ENCODE measurements at places on chromosomes 3 and 15.

DNA sequence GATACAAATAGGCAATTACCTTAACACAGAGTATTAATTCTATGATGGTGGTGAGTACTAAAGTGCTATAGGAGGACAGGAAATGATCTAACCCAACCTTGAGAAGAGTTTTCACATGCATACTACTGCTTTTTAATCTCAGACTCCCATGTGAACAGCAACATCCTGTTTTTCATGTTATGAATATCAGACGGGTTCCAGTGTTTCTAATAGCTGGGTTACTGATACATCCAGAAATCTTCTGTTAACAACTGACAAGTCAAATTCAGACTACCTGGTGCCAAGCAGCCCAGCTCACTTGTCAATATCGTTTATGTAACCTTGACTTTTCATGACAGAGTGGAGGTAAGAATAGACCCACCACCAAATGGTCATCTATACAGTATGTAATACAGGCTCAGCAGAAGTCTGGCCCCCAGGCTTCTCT is 220.2 kb upstream of the COL8A1 start:
- no peak for DNase-seq

DNA sequence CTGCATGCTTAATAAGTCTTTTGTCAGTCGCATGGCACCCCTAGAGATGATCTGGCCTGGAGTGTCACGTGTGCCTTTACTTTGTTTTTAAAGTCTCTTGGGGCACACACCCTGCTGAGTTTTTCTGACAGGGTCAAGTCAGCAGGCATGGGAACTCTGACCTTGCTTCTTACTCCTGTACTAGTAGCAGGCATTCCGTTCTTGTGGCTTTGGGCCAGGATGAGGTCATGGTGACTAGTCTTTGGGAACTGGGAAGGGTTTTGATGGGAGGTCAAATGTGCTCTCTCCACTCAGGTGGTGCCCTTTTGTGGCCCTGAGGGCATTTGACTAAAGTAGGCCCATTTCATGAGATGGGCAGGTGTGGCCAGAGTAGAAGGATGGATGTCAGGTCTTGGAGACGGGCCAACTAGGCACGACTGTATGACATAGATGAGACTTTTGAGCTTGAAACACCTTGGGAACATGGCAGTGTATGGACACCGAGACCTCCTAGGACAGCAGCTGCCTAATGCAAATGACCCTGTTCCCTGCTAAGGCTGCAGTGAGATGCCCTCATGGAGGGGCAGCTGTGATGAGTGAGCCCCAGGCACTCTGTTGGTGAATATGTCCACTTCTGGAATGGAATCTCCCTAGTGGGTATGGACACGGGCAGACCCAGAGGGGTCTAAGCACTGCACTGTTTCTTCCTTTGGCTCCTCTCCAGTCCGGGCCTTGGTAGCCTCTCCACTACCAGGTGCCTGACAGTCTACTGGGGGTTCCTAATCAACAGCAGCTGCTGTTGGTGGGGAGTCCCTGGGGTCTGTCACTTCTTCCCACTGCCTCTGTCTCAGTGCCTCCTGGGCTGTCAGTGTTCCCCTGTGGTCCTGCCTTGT is 16.4 kb downstream of the SRPRB start:
- peak; percentile 43 for DNase-seq

GRCh38 chr3:50124800-50125178 is 30.3 kb upstream of the SEMA3F start:
- DNase-seq, result no peak

- no peak for DNase-seq
Observed at GRCh38 chr3:34178415-34178814, 380.0 kb downstream of the PDCD6IP start.

DNA sequence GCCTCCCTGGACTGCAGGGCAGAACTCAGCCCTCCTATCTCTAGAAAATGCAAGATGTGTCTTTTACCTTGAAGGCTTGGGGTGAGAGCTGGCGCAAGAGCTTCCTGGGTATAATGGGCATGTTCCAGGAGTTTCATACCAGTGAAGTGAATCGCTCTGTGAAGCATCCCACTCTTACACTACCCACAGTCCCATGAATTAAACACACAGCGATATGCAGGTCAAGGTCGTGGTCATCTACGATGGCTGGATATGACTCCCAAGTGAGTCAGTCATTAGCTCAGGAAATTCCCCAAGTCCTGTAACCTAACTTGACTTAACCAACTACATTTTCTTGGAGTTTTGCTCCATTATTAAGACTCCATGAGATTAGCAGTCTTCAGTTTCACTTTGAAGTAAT is 439.7 kb downstream of the NTRK3 start:
- DNase-seq, result no peak

DNA sequence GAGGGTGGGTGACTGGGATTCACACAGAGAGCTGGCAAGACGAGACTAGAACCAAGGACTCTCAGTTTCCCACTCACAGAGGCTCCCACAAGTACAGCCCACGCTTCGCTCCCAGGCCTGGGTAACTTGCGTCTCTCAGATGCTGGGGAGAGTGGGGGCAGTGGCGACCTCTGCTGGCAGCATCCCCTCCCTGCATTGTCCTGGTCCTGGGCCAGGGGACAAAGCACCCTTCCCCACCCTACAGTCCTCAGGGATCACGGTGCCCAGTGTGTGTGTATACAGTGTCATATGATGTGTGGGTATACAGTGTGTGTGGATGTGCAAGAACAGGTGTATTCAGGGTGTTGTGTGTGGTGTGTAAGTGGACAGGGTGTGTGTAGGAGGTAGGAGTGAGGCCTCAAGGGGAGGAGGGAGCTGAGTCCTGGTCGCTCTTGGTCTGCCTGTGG is 12.8 kb downstream of the VILL start:
- DNase-seq, result no peak

- DNase-seq, result no peak
Observed at GRCh38 chr3:60673123-60673522, 578.1 kb downstream of the FHIT start.

- DNase-seq, result no peak
Observed at GRCh38 chr15:101193806-101194545, 57.9 kb downstream of the CHSY1 start.

- DNase-seq, result no peak
Observed at GRCh38 chr3:23672628-23673027, 133.1 kb upstream of the UBE2E1 start.

DNA sequence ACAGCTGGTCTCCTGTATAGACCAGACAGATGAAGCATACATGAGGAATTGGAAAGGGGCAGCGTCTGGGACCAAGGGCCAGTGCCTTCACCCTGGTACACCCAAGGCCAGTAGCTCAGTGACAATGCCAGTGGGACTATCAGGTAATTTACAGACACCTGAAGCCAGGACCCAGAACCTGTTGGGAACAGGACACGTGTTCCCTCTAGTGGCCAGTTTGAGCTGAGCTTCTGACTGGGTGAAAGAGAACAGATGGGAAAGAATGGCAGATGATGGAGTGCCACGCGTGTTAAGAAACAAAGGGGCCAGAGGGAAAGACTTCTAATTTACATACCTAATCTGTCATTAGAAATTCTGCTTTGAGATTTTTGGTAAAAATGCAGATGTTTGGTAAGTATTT is 5.1 kb upstream of the SLC25A38 start:
- no peak for DNase-seq

DNA sequence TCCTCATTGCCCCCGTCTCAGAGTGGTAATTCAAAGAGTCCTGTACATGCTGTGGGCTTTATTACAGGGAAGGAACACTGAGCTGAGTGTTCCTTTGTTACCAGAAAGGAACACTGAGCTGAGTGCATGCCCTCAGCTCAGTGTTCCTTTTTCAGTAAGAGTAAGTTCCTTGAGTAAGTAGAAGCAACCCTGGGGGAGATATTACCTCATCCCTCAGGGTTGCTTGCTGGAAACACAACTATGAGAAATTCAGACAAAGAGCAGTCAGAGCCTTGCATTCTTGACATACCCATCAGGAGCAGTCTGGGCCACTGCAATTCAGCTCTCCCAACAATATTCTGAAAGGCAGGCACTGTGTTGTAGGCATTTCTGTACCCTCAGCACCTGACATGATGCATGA is 17.0 kb downstream of the CHRM5 start:
- DNase-seq, result no peak

DNA sequence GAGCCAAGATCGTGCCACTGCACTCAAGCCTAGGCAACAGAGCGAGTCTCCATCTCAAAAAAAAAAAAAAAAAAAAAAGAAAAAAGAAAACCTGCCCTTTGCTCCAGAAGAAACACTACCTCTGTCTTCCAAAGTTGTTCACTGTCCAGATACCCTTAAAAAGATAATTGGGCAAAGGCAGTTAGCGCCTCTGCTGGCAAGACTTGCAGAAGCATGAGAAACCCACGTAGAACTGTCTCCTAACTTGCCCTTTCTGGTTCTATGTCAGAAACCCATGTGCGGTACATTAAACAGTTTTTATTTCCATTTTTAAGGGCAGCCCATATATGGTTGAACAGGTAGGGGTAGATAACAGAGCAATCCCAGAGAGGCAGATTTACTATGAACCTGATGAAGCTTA is 1026.4 kb downstream of the ROBO2 start:
- no peak for DNase-seq

GRCh38 chr15:70633991-70634390 is 129.4 kb downstream of the UACA start:
- no peak for DNase-seq

DNA sequence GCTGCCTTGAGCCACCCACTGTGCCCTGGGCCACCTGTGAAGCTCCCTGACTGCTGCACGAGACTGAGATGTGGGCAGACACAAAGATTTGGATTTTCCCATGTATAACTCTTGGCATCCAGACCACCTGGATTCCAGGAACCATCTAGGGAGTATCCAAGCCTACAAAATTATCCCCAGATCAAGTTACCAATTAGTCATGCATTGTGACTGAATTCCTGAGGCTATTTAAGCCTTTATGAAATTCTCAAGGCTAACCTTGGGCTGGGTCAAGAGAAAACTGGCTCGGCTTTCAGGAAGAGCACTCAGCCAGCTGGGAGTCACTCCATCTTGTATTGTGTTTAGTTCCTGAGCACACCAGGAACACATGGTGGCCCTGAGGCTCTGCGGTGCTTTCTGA is 13.3 kb upstream of the ATP13A5 start:
- no peak for DNase-seq

DNA sequence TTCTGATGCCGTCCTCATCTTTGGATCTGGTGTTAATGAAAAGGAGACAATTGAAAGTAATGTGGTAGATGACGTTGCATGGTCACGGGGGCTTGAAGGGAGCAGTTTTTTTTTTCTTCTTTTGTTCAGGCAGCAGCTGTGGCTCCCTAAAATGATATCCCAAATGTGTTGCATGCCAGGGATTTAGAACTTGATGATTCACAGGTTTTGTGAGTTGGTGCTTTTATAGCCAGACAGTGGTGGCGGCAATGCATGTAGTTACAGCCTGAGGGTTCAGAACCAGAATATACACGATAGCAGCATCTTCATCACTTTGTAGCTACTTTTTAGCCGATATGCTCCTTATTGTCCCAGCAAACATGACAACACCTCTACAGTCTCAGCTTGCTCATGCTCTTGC is 133.4 kb downstream of the CHST2 start:
- DNase-seq, result no peak

DNA sequence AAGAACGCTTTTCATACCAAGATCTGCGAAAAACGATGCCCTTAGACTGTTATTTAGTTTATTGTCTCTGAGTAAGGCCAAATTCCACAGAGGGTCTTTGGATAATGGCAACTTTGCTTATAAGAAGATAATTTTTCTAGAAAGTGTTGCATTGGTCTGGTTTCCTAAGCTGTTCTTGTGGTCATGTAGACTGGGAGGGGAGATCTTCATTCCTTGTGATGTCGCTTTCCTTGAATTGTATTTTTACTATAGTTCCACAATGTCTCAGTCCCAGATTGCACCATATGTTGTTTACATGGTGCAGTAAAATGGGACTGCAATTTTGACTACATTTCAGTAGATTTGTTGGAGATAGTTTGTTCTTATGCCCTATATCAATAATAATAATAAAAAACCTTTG is 28.8 kb upstream of the ST3GAL6 start:
- DNase-seq, result no peak

DNA sequence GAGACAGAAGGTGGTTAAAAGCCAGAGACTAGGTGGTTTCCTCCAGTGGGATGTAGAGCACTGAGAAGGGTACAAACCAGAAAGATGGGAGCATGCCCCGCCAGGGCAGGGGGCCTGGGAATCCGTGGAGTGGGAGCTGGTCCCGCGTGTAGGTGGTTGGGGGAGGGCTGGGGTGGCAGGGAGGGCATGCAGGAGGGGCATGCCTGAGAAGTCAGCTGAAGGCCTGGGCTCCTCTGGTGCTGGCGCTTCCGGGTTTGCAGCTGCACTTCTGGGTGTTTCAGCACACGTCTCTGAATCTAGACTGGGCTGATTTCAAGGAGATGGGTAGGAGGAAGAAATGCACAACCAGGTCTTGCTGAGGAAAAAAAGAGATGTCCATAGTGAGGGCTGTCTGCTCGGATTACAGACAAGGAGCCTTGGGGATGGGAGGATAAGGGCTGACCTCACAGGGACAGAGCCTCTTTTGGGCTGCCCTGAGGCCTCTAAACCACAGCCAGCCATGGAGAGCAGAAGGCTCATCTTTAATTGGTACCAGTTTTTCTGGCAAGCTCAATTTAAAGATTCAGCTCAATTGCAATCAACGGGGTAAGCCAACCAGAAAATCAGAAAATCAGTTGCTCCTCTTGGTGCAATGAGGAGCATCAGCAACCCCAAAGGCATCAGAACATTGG is 151.9 kb downstream of the FAM43A start:
- DNase-seq, result no peak

- DNase-seq, result no peak
Observed at GRCh38 chr15:31559786-31560185, 233.2 kb downstream of the KLF13 start.
